Pancreas (tissue), 10 donors: ENCODE measurements at places on chromosomes 2 and 18. TPM values are rescaled to one million over a fixed set of nuclear protein-coding genes. Genes with fewer than 3 reads are reported as not detected.

- H3K27me3 ChIP-seq = no peaks in the 10 kb centered on the region
- H3K4me3 ChIP-seq = no peak overlapping the region
- no peak overlapping the region for H3K27ac ChIP-seq
- DNase-seq = peak; percentile 34
- H3K4me1 ChIP-seq = peaks cover 5% of the 10 kb centered on the region
- no peaks in the 10 kb centered on the region for H3K36me3 ChIP-seq
Observed at GRCh38 chr2:62475172-62476011, 30.6 kb downstream of the TMEM17 start.

- H3K36me3 ChIP-seq = no peaks in the 10 kb centered on the region
- no peaks in the 10 kb centered on the region for H3K27me3 ChIP-seq
- H3K4me1 ChIP-seq = no peaks in the 10 kb centered on the region
- no peak for DNase-seq
Observed at GRCh38 chr2:196441527-196441926, 198.0 kb upstream of the CCDC150 start.

The OR6B2 gene
- not detected for total RNA-seq

The ANKRD30BL gene
- not detected for total RNA-seq

DNA sequence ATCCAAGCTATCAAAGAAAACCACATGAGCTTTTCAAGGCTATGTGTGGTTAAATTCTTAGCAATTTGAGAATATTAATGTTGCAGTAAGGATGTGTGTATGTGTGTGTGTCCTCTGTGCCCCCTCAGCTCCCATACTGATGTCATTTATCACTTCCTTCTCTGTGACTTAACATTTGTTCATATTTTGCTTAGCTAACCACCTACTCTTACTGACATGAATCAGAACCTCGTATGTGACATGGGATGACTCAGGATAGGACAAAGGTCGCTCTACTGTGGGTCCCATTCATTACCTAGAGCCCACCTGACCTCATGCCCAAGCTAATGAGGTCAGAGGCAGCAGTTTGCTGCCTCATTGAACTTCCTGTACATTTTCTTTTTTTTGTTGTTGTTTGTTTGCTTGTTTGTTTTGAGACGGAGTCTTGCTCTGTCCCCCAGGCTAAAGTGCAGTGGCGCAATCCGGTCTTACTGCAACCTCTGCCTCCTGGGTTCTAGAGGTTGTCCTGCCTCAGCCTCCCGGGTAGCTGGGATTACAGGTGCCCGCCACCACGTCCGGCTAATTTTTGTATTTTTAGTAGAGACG lies 36.3 kb downstream of the MOGAT1 start:
- no peak for DNase-seq
- no peak overlapping the region for H3K4me3 ChIP-seq
- no peaks in the 10 kb centered on the region for H3K36me3 ChIP-seq
- H3K27ac ChIP-seq = no peak overlapping the region

- H3K4me1 ChIP-seq = peaks cover 4% of the 10 kb centered on the region
- H3K36me3 ChIP-seq = no peaks in the 10 kb centered on the region
- DNase-seq = no peak
Observed at GRCh38 chr2:26682155-26682554, 10.4 kb upstream of the KCNK3 start.

- no peak for DNase-seq
- no peak overlapping the region for H3K27ac ChIP-seq
- H3K27me3 ChIP-seq = peaks cover 3% of the 10 kb centered on the region
- peaks cover 10% of the 10 kb centered on the region for H3K4me1 ChIP-seq
- no peaks in the 10 kb centered on the region for H3K36me3 ChIP-seq
Observed at GRCh38 chr2:29917781-29918180, 3.6 kb downstream of the ALK start.

- H3K27me3 ChIP-seq = no peaks in the 10 kb centered on the region
- H3K4me1 ChIP-seq = no peaks in the 10 kb centered on the region
- H3K27ac ChIP-seq = no peak overlapping the region
- no peak for DNase-seq
Observed at GRCh38 chr2:226679389-226680065, 120.1 kb downstream of the IRS1 start.

The CD8B gene
- 0.63 TPM for total RNA-seq

DNA sequence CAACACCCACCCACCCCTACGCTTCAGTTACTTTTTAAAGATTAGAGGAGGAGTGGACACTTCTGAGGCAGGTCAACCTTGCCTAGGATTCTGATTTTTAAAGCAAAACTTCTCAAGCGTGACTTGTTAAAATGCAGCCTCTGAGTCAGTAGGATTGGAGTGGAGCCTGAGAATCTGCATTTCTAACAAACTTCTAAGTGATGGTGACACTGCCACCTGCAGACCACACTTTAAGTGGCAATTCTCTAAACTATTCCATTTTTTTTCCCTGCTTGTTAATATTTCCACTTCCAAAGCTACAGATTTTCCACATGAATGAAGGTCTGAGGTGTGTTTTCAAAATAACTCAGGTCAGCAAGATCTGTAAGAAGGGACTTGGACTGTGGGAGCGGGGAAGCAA lies 171.1 kb upstream of the CCDC150 start:
- DNase-seq = no peak
- no peak overlapping the region for H3K27ac ChIP-seq
- H3K27me3 ChIP-seq = no peaks in the 10 kb centered on the region
- no peaks in the 10 kb centered on the region for H3K4me1 ChIP-seq
- H3K36me3 ChIP-seq = no peaks in the 10 kb centered on the region

DNA sequence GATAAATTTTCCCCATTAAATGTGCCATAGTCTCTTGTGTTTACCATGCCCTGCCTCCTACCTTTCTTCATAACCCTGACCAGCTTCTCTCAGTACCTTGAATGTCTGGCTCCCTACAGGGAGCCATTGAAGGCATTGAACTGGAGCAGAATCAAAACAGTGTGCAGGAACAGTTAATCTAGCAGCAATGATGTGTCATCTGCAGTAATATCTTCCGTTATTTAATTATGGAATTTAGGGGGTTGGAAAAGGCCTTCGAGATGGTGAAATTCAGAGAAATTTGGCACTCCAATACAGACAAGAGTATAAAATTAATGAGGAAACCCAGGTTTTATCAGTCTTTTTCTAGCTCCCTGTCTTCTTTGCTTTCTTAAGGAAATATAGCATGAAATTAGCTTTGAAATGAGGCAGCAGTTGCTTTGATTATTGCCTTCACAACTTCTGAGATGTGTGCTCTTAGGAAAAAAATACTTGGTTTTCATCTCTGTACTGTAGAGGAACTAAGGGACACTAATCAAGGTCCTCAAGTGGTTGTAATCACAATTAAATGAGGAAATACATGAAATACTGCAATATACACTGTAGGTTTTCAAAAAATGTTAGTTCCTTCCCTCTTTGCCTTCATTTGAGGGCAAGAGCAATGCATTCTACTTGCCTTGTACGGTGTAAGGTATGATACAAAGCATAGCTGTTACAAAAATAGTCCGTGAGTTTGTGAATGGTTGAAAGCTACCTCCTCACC lies 369.1 kb downstream of the SETBP1 start:
- H3K27ac ChIP-seq = no peak overlapping the region
- DNase-seq = no peak
- H3K4me3 ChIP-seq = no peak overlapping the region
- no peaks in the 10 kb centered on the region for H3K4me1 ChIP-seq
- H3K36me3 ChIP-seq = no peaks in the 10 kb centered on the region
- no peaks in the 10 kb centered on the region for H3K27me3 ChIP-seq

DNA sequence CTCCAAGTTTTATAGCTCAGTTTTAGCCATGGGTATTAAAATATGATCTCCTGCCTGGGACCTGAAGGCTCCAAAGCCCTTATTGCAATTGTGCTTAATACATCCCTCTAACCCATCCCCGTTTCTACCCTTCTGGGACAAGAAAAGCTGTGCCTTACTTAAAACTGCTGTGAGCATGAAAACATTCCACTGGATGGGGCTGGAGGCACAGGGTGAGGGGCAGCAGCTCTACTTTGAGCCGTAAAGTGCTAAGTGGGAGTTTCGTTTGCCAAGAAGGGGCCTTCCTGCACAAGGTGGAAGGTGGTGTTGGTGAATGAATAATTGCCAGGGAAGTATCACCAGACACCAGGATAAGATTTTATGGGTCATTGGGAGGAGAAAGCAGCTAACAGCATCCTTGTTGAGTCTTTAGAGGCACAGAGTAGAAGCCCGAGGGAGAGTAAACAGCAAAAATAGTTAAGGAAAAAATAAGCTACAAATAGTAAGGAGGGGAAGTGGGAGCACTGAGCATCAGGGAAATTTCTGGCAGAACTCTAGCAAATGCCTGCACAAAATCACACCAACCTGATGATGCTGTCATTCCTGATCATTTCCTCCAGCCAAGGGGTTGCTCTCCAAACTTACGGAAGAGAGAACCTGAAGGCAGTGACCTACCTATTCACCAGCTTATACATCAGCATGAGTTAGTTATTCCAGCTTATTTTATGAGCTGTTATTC lies 218.4 kb downstream of the MREG start:
- no peaks in the 10 kb centered on the region for H3K27me3 ChIP-seq
- no peak overlapping the region for H3K4me3 ChIP-seq
- no peaks in the 10 kb centered on the region for H3K4me1 ChIP-seq
- no peak overlapping the region for H3K27ac ChIP-seq
- no peak for DNase-seq

- H3K4me1 ChIP-seq = no peaks in the 10 kb centered on the region
- no peak overlapping the region for H3K4me3 ChIP-seq
- DNase-seq = peak; percentile 43
- no peaks in the 10 kb centered on the region for H3K36me3 ChIP-seq
Observed at GRCh38 chr2:128793404-128793803, 474.7 kb upstream of the HS6ST1 start.

DNA sequence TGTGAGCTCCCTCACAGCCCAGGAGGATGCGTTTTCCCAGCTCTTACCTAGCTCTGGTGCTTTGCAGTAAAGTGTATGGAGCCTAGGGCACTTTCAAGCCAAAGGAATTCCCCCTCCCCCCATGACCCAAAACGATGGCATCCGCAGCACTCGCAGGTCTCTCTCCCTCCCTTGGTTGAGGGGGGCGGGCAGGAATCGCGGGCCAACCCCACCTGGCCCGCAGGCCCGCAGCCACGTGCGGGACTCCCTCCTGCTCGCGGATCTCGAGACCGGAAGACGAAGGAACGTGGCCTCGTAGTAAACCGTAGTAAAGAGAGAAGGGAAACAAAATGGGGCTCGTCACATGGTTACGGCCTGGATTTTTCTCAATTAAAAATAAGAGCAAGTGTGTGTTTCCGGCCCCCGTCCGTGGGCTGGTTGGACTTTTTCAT lies 8.5 kb downstream of the IRS1 start:
- peak overlapping the region; percentile 57 for H3K4me3 ChIP-seq
- peak overlapping the region; percentile 93 for H3K27ac ChIP-seq
- DNase-seq = peak; percentile 49
- H3K4me1 ChIP-seq = peaks cover 43% of the 10 kb centered on the region
- H3K36me3 ChIP-seq = no peaks in the 10 kb centered on the region
- no peaks in the 10 kb centered on the region for H3K27me3 ChIP-seq

DNA sequence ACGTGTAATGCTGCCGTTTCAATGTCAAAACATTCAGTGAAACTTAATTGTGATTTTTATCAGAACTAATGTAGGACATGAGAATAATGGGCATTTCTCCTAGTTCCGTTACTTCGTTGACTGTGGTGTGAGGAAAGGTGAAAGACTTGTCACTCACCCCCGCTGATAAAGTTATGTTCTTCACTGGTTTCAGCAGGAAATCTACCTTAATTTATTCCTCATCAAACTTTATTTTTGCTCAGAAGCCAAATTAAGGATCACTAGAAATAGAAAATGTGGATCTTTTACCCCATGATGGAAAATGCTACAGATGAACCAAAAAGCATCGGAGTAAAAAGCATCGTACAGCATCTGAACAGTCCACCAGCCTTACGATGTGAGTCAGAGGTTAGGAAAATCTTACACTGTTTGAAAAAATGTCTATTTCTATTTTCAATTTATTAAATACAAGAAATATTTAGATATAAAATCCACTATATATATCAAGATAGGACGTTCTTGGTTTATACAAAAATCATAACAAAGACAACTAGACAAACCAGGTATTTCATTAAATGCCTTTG lies 1.0 kb upstream of the ROCK1 start:
- peak overlapping the region; percentile 38 for H3K4me3 ChIP-seq
- H3K4me1 ChIP-seq = peaks cover 12% of the 10 kb centered on the region
- DNase-seq = no peak
- no peaks in the 10 kb centered on the region for H3K36me3 ChIP-seq

- no peak overlapping the region for H3K27ac ChIP-seq
- H3K4me1 ChIP-seq = no peaks in the 10 kb centered on the region
- no peaks in the 10 kb centered on the region for H3K27me3 ChIP-seq
- no peak overlapping the region for H3K4me3 ChIP-seq
- no peaks in the 10 kb centered on the region for H3K36me3 ChIP-seq
Observed at GRCh38 chr2:234745347-234745746, 206.5 kb upstream of the SH3BP4 start.

The APCDD1 gene
- total RNA-seq = 21.9 TPM

DNA sequence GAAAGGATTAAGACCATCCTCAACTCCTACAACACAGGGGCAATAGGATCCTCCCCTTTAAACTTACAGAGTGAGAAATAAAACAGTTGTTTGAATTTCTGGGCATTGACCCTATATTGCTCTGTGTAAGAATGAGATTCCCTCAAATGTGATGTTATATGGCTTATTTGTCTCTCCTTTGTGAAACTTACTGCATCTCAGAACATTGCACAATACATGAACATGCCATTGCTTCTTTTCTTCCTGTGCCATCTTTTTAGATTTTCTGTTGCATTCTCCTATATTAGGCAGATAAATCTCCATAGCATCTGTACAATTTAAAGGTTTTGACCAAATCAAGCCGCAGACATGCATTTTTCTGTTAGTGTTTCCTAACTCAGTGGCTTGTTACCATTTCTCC lies 941.9 kb upstream of the FANCL start:
- H3K27me3 ChIP-seq = no peaks in the 10 kb centered on the region
- H3K4me3 ChIP-seq = no peak overlapping the region
- no peaks in the 10 kb centered on the region for H3K36me3 ChIP-seq
- DNase-seq = no peak
